ENCODE measurements at places on chromosomes 4 and X. TPM values are rescaled to one million over a fixed set of nuclear protein-coding genes. Genes with fewer than 3 reads are reported as not detected.
A peak's percentile ranks its signal among the peaks of the same experiment; 100 is the strongest.

- H3K27me3 ChIP-seq: no peaks in the 10 kb centered on the region
- no peak for DNase-seq
- no peaks in the 10 kb centered on the region for H3K4me1 ChIP-seq
Measured at GRCh38 chrX:34810364-34810763, 132.2 kb upstream of the FAM47B start.

DNA sequence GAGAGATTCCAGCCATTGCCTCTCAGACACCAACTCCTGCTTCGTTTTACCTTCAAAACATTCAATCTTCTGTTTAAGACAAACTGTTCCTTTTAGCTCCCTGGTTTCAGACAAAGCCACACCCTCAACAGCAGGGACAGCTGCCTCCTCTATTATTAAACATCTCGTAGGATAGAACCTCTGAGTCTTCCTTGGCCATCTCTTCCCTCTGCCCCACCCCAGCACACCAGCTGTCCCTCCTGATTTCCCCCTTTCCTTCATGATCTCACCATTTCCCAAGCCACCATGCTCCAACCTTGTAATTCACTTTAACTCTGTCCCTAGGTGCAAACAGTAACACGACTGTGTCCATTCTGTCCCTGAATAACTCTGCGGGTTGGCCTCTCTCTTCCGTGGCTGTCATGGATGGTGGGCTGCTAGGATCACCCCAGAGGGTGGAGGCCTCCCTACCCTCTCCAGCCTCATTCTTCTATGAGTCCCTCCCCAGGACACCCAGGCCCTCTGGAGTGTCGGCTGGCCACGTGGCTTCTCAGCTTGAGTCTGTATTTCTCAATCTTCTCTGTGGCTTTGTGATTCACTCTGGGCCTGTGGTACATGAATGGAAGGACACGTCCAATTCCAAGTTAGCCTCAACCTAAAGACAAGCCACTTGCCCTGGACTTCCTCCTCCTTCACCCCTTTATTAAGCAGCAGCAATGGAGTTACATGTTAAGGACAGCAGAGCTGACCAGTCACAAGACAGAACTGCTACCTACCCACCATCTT, 349.9 kb downstream of the FBXW7 start:
- H3K4me3 ChIP-seq: no peak overlapping the region
- H3K4me1 ChIP-seq: no peaks in the 10 kb centered on the region
- H3K36me3 ChIP-seq: no peaks in the 10 kb centered on the region
- H3K27ac ChIP-seq: no peak overlapping the region
- DNase-seq: no peak
- no peaks in the 10 kb centered on the region for H3K27me3 ChIP-seq

- no peaks in the 10 kb centered on the region for H3K36me3 ChIP-seq
- no peaks in the 10 kb centered on the region for H3K4me1 ChIP-seq
- no peaks in the 10 kb centered on the region for H3K27me3 ChIP-seq
- no peak for DNase-seq
- no peak overlapping the region for H3K27ac ChIP-seq
Measured at GRCh38 chr4:125010796-125011503, 298.4 kb upstream of the ANKRD50 start.

GC gene
- total RNA-seq: 23.1 TPM

DNA sequence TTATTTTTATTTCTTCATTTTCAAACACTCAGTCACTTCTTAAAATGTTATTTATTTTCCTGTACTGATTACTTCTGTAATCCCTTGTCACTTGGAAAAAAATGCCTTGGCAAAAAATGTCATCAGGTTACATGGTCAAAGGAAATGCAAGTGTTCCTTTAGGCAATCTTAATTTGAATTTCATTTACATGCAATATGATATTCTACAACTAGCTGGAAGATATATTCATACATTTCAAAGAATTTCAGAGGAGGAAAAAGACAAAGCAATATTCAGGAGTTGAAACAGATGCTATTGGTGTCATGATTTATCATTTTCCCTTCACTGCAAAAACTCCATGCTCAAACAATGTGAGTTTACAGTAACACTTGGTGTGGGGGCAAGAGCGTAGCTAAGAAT, 1316.6 kb downstream of the FSTL5 start:
- H3K4me1 ChIP-seq: no peaks in the 10 kb centered on the region
- DNase-seq: no peak
- no peaks in the 10 kb centered on the region for H3K27me3 ChIP-seq

TEC gene
- 0.63 TPM for total RNA-seq

DNA sequence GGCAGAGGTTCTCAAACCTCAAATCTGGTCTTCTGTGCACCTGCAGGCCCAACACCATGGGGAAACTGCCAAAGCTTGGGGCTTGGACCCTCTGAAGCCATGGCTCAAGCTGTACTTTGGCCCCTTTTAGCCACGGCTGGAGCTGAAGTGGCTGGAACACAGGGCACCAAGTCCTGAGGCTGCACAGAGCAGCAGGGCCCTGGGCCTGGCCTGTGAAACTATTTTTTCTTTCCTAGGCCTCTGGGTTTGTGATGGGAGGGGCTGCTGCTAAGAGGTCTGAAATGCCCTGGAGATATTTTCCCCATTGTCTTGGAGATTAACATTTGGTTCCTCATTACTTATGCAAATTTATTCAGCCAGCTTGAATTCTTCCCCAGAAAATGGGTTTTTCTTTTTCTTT, 18.3 kb upstream of the PI4K2B start:
- no peaks in the 10 kb centered on the region for H3K36me3 ChIP-seq
- DNase-seq: no peak
- H3K4me1 ChIP-seq: no peaks in the 10 kb centered on the region
- no peaks in the 10 kb centered on the region for H3K27me3 ChIP-seq

DNA sequence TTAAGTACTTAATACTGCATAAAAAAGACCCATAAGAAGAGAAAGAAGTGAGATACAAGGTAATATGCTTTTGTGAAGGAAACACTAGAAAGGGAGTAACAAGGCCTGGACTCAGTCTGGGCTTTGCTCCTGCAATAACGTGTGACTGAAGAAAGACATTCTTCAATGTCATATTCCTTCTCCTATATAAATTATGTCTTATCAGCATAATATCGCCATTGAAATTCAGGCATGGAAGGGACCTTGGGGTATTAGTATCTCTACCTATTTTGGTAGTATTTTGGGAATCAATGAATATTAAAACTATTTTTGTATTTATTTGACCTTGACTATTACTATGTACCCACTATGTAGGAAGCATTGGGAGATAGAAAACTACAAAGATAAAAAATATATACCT, 62.2 kb upstream of the GIMD1 start:
- no peak for DNase-seq
- H3K27ac ChIP-seq: no peak overlapping the region
- no peaks in the 10 kb centered on the region for H3K27me3 ChIP-seq
- H3K4me1 ChIP-seq: no peaks in the 10 kb centered on the region
- no peak overlapping the region for H3K4me3 ChIP-seq
- H3K36me3 ChIP-seq: no peaks in the 10 kb centered on the region

FAM133A gene
- not detected for total RNA-seq

GRCh38 chr4:176185051-176185450, 10.3 kb downstream of the SPATA4 start:
- H3K36me3 ChIP-seq: no peaks in the 10 kb centered on the region
- H3K4me3 ChIP-seq: no peak overlapping the region
- DNase-seq: no peak
- H3K27ac ChIP-seq: no peak overlapping the region
- no peaks in the 10 kb centered on the region for H3K4me1 ChIP-seq

DNA sequence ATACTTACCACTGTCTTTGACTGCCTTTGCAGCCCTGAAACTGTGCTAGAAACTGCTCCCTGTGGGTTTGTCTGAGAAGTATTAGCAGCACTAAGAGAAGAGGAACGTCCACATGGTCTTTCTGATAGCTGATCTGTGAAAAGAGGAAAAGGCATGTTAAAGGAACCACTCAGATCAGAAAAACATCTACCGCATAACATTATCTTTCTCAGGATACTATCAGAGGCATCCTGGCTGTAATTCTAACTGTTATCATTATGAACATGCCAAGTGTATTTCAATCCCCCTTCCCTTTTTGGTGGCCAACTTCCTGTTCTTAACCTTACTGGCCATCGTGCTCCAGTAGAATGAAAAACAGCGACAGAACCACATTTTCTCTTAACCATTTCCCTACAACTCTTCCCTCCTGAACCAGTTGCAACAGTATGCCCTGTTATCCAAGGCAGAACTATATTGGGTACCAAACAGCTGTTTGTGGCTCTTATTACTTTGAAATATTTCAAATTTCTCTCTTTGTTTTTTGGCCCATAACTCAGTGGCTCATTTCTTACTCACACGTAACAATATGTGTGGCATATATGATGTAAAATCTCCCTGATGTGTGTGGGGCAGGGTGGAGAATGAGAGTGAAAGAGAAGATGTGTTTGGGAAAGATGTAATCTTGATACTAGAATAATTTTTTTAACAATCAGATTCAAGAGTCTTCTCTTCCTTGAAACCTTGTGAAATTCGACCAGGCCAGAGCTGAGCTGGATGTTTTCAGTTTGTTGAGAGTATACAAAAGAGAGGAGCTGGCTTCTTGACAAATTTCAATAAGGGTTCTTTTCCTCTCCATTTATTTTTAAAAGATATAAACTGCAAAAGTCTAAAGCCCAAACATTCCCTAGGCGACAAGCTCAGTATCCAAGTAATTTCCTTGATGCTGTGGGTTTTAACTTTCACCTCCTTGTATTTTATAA, 35.2 kb downstream of the ARHGEF6 start:
- H3K4me1 ChIP-seq: no peaks in the 10 kb centered on the region
- H3K4me3 ChIP-seq: no peak overlapping the region
- H3K36me3 ChIP-seq: no peaks in the 10 kb centered on the region
- H3K27ac ChIP-seq: no peak overlapping the region
- DNase-seq: no peak

GRCh38 chr4:55553441-55554201, 6.9 kb upstream of the CLOCK start:
- H3K4me1 ChIP-seq: no peaks in the 10 kb centered on the region
- H3K36me3 ChIP-seq: no peaks in the 10 kb centered on the region
- H3K4me3 ChIP-seq: peak overlapping the region; percentile 15
- no peak overlapping the region for H3K27ac ChIP-seq

GRCh38 chrX:71111141-71111843, at the start of gene IL2RG:
Gene IL2RG (minus strand): TSS chrX:71111577. CDS start chrX:71111539, 38 bp downstream.
- no peak within 1 kb of the TSS for H3K27ac ChIP-seq
- no peaks in the 10 kb centered on the region for H3K4me1 ChIP-seq
- H3K27me3 ChIP-seq: no peaks in the 10 kb centered on the region
- no peak within 1 kb of the TSS for H3K4me3 ChIP-seq
- no peak for DNase-seq
- H3K36me3 ChIP-seq: no peaks in the 10 kb centered on the region

BCORL1 gene
- total RNA-seq: 6.4 TPM

FAM9B gene
- not detected for total RNA-seq

DNA sequence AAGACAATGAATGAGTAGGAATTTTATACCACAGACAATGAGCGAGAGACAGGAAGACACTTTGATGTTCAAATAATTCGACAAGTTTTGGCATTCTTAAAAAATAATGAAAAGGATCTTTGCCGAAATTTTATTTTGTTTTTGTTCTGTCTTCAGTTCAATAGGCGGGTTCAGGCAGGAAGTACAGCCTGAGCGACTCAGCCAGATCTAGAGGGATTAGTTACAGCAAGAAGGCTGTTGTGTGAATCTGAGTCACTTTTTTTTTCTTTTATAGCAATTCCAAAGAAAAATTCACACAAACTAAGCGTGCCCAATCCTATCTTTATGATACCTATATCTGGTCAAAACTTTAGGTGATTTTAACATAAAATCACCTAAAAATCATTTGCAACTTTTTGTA, 505.4 kb upstream of the FAM241A start:
- H3K4me3 ChIP-seq: no peak overlapping the region
- no peaks in the 10 kb centered on the region for H3K27me3 ChIP-seq
- no peaks in the 10 kb centered on the region for H3K4me1 ChIP-seq
- no peak for DNase-seq

RTL3 gene
- total RNA-seq: not detected

DNA sequence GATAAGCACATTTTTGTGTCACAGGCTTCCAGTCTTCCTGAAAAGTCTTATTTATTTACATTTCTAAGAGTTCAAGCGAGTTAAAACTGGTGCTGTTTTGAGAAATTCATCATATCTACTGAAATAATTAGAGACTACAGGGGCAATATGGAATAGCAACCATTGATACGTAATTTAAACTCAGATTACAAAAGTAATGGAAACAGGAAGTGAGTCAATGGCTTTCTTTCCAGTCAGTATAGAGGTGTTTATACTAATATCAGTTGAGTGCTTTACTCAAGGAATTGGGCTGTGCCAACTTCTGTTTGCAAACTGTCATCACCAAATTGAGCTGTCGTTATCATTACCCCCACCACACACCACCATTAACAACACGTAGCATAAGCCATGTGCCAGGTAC, 222.7 kb downstream of the COL25A1 start:
- no peaks in the 10 kb centered on the region for H3K4me1 ChIP-seq
- no peak for DNase-seq
- H3K27ac ChIP-seq: no peak overlapping the region
- H3K27me3 ChIP-seq: no peaks in the 10 kb centered on the region
- H3K36me3 ChIP-seq: no peaks in the 10 kb centered on the region

RASSF6 gene
- total RNA-seq: 5.8 TPM

PAGE3 gene
- total RNA-seq: not detected

CENPVL1 gene
- total RNA-seq: not detected

HSFX1 gene
- 0.25 TPM for total RNA-seq

DNA sequence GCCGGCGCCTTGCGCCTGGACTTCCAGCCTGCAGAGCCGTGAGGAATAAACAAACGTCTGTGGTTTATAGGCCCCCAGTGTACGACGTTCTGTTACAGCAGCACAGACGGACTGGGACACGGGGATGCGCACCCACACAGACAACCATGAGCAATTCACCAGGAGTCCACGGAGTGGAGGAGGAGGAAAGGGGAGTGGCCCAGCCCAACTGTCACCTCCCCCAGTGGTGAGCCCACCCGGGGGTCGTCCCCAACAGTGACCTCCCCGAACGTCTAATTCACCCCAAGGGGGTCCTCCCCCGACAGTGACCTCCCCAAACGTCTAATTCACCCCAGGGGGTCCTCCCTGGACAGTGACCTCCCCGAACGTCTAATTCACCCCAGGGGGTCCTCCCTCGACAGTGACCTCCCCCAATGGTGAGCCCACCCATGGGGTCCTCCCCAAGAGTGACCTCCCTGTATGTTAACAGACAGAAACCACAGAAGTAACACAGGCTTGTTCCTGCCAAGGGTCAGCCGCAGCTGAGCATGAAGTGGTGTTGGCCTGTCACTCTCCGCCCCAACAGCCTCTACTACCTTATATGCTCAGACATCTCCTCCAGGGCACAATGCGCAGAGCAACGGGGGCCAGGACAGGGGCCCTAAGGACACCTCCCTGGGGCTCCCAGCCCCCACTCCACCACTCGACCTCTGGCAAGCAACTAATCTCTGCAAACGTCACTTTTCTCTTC, 6.2 kb downstream of the GAK start:
- no peak for DNase-seq
- H3K4me1 ChIP-seq: peaks cover 9% of the 10 kb centered on the region
- no peaks in the 10 kb centered on the region for H3K27me3 ChIP-seq
- no peak overlapping the region for H3K4me3 ChIP-seq
- H3K36me3 ChIP-seq: no peaks in the 10 kb centered on the region

HELT gene
- not detected for total RNA-seq

- no peak overlapping the region for H3K27ac ChIP-seq
- H3K4me3 ChIP-seq: no peak overlapping the region
- H3K36me3 ChIP-seq: no peaks in the 10 kb centered on the region
Measured at GRCh38 chrX:7286168-7286837, 138.3 kb upstream of the PUDP start.

- no peaks in the 10 kb centered on the region for H3K27me3 ChIP-seq
- DNase-seq: no peak
- no peaks in the 10 kb centered on the region for H3K4me1 ChIP-seq
- H3K36me3 ChIP-seq: no peaks in the 10 kb centered on the region
- no peak overlapping the region for H3K4me3 ChIP-seq
Measured at GRCh38 chr4:38615847-38616246, 48.2 kb upstream of the KLF3 start.

All from pancreas (tissue), 10 donors.